Urinary bladder (tissue), 4 donors: ENCODE measurements at places on chromosomes 5 and 9.

DNA sequence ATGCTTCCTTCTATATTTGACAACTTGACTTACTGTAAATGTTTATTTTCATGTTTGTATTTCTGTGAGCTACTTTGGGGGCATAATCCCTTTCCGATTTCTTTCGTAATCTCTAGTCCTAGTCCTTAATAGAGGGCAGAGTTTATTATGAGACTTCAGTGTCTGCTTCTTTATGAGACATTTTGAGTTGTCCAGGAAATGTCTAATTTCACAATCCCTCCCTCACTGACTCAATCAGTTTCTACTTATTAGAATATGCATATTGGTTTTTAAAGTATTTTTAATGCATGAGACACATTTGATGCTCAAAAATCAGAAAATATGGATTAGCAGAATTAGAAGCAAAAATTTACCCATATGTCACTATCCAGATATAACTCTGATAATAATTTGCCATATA lies 160.9 kb downstream of the FOCAD start:
- no peak for DNase-seq

GRCh38 chr9:15307523-15307841 lies 466 bp upstream of the TTC39B start:
- DNase-seq, result no peak

DNA sequence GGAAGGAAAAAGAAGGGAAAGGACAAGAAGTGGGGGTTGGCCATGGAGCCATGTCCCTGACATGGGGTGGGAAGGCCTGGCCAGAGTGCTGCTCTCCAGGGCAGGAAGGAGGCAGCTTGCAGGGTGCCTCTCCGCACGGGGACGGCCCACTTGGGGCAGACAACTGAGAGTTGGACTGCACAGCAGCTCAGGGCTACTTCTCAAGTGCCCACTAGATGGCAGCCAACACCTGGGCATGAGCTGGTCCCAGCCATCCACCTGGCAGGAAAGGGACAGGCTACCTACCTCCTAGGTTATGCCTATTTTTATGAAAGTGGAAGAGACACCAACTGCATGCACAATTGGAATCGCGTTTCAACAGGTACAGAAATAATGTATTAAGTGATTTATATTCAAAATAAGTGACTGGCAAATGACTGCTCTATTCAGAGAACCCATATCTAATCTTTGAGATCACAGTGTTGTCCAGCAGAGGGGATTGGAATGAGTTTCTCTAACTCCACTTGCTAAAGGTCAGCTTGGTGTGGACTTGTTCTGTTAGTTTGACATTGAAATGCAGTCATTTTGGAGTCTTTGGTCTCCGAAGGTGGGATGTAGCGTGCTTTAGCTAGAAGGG lies 113.4 kb downstream of the SYK start:
- DNase-seq, result no peak

DNA sequence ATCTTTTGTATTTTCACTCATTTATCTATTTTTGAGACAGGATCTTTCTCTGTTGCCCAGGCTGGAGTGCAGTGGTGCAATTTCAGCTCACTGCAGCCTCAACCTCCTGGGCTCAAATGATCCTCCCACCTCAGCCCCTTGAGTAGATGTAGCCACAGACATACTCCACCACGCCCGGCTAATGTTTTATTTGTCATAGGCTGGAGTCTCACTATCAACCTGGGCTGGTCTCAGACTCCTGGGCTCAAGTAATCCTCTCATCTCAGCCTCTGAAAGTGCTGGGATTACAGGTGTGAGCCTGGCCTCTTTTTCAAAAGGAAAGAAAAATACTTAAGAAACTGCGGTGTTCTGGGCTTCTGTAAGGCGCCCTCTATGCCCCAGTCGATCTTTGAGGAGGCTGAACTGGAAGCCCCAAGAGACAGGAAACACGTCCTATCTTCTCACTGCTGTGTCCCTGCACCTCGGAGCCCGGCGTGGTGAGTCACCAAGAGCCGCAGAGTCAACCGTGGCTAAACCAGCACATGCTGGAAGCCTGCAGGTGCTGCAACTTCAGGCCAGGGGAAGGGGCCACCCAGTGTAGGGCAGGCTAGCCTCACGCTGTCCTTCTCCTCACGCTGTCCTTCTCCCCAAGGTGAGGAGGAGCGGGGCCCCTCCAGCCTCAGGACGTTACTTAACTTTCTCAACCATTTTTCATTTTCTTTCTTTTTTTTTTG lies 15.2 kb upstream of the LHX3 start:
- no peak for DNase-seq
